ENCODE measurements at places on chromosomes 13 and 19.

DNA sequence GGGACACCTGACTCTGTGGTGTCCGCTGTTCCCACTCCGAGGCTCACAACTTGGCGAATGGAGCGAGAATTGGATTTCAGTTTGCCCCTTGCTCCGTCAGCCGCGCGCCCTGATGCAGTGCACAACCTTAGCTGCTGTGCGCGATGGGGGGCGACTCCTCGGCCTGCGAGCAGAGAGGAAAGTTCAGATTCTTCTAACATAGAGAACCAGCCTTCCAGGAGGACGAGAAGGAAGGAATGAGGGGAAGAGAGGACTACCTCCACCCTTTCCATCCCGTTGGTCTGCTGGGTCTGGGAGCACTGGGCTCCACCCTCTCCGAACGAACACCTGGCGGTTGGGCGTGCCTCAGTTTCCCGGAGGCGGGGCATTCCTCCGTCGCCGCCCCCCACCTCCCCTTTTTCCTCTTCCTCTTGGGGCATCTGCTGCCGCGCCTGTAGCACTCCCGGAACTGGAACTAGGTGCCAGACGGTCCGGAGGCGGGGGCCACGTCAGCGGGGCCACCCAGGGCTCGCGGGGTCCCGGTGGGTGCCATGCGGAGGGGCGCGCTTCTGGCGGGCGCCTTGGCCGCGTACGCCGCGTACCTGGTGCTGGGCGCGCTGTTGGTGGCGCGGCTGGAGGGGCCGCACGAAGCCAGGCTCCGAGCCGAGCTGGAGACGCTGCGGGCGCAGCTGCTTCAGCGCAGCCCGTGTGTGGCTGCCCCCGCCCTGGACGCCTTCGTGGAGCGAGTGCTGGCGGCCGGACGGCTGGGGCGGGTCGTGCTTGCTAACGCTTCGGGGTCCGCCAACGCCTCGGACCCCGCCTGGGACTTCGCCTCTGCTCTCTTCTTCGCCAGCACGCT lies at the start of gene KCNK6:
KCNK6 (plus strand) TSS at position 425 of the 838 bp plus-strand sequence; CDS start at position 531, 106 bp downstream.
- peak; percentile 32 for DNase-seq

- no peak for DNase-seq
Observed at GRCh38 chr19:282501-282900, 8.7 kb downstream of the PLPP2 start.

- no peak for DNase-seq
Observed at GRCh38 chr19:40174092-40174491, 17.1 kb upstream of the MAP3K10 start.

- no peak for DNase-seq
Observed at GRCh38 chr19:4415352-4415751, 12.9 kb downstream of the CHAF1A start.

DNA sequence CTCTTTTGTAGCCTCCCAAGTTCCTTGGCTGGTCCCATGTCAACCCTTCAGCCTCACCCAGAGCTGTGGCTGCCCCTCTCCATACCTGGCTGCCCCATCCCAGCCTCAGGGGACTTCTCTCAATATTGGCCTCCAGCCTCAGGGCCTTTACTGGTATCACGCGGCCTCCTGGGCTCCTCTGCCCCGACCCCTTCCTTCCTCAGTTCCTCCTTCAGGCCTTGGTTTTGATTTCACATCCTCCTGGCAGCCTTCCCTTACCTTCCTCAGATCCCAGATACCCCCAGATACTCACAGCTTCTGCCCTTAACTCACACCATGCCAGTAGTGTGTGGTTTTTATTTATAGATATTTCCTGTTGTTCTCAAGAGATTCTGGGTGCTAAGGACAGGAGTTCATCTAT lies 12.8 kb upstream of the SCN1B start:
- DNase-seq: no peak

DNA sequence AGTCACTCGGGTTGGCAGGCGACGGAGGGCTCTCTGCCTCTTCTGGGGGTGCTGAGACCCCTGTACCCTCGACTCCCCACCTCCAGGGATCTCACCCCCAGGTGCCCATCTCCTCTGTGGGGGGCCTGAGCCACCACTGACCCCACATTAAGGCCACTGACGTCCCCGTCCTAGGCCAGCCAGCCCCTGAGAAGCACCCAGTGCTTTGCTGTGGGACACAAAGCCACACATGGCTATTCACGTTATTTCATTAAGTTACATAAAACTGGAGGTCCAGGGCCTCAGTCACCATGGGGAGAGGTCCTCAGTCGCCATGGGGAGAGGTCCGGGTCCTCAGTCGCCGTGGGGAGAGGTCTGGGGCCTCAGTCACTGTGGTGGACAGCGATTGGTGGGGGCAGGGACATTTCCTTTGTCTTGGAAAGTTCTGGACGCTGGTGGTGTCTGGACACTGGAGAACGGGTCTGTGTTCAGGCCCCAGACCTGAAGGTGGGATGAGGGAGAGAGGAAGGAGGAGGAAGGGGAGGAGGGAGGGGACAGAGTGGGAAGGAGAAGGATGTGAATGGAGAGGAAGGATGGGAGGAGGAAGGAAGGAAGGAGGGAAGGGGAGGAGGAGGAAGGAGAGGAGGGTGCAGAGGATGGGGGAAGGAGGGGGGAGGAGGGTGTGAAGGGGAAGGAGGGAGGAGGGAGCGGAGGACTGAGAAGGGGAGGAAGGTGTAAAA lies 3.9 kb upstream of the EFNA2 start:
- DNase-seq: no peak

GRCh38 chr13:113086991-113087922 lies 18.3 kb upstream of the F7 start:
- no peak for DNase-seq

GRCh38 chr19:30149300-30149699 lies 207.3 kb downstream of the URI1 start:
- DNase-seq: no peak

- DNase-seq: no peak
Observed at GRCh38 chr13:112746044-112746443, 56.2 kb downstream of the ATP11A start.

- DNase-seq: no peak
Observed at GRCh38 chr19:57037556-57037955, 82.2 kb upstream of the USP29 start.

- DNase-seq: no peak
Observed at GRCh38 chr13:44431150-44431549, 57.5 kb downstream of the SERP2 start.

- DNase-seq: no peak
Observed at GRCh38 chr19:18109733-18110608, 12.4 kb downstream of the MAST3 start.

GRCh38 chr19:44808463-44809371 lies at the start of gene BCAM:
TSS of gene BCAM (plus strand) at chr19:44809103. CDS start at chr19:44809125, 22 bp downstream.
- DNase-seq: no peak

GRCh38 chr19:41849067-41849466 lies 4.2 kb downstream of the DMRTC2 start:
- DNase-seq: no peak

DNA sequence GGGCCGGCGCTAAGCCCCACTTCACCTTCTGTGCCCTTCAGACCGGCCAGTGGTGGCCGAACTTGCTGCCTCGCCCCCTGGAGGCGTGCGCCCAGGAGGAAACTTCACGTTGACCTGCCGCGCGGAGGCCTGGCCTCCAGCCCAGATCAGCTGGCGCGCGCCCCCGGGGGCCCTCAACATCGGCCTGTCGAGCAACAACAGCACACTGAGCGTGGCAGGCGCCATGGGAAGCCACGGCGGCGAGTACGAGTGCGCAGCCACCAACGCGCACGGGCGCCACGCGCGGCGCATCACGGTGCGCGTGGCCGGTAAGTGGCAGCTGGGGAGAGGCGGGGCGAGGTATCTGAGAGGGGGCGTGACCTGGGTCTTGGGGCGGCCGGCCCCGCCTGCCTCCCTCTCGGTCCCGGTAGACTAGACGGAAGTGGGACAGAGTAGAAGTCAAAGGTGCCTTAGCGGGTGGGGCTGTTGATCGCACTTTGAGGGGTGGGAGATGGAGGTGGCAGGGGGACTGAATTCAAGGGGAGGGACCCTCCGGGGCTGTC lies 5.6 kb downstream of the ICAM5 start:
- DNase-seq: peak; percentile 47

- no peak for DNase-seq
Observed at GRCh38 chr19:44909775-44910174, 4.2 kb downstream of the APOE start.

- DNase-seq: no peak
Observed at GRCh38 chr13:113926301-113926761, 47.5 kb downstream of the C13orf46 start.

DNA sequence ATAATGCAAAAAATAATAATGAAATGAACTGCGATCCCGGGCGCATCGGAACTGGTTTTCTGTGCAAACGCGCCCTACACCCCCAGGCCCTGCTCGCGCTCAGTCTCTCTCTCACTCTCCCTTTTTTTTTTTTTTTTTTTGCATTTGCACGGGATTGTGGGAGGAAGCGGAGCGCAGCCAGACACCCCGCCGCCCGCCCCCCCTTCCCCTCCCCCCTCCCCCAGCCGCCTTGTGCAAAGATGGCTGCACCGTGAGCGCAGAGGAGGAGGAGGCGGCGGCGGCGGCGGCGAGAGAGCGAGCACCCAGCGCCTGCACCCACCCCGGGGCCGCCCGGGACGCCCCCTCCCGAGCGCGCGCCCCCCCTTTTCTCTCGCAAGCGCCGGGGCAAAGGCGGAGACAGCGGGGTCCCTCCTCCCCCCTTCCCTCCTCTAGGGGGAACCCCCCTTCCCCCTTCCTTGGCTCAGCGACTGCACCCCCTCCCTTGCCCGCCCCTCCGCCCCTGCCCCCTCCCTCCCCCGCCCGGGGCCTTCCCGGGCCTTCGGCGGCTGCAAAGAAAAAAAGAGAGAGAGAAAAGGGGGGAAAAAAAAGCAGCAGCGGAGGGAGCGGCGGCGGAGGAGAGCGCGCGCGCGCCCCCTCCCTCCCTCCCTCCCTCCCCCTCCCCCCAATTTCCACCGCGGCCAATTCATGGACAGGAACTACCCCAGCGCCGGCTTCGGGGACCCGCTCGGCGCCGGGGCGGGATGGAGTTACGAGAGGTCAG lies at the start of gene PRR12:
PRR12 (plus strand) TSS at position 212 of the 760 bp plus-strand sequence; CDS start at position 685, 473 bp downstream.
- peak; percentile 49 for DNase-seq

- DNase-seq: no peak
Observed at GRCh38 chr13:49494645-49495044, 1.1 kb upstream of the PHF11 start.

- DNase-seq: no peak
Observed at GRCh38 chr13:56182598-56182997, 958.1 kb upstream of the PRR20A start.

DNA sequence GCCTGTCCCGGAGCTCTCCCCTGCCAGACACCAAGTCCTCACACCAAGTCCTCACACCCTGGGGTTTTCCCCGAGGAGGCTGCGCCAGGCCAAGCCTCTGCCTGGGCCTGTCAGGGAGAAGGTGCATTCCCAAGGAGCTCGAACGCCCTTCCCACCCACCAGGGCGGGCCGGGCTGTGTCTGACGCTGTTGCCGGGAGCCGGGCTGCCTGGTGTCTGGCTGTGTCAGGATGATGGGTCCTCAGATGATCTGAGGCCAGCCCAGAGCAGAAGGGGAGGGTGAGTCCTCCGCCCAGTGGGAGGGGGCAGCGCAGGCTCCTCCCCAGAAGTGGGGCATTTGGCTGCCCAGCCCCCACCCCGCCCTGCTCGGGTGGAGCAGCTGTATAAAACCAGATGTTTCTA lies 2.3 kb upstream of the HAS1 start:
- no peak for DNase-seq

- DNase-seq: no peak
Observed at GRCh38 chr19:5738423-5738822, 18.0 kb downstream of the CATSPERD start.

DNA sequence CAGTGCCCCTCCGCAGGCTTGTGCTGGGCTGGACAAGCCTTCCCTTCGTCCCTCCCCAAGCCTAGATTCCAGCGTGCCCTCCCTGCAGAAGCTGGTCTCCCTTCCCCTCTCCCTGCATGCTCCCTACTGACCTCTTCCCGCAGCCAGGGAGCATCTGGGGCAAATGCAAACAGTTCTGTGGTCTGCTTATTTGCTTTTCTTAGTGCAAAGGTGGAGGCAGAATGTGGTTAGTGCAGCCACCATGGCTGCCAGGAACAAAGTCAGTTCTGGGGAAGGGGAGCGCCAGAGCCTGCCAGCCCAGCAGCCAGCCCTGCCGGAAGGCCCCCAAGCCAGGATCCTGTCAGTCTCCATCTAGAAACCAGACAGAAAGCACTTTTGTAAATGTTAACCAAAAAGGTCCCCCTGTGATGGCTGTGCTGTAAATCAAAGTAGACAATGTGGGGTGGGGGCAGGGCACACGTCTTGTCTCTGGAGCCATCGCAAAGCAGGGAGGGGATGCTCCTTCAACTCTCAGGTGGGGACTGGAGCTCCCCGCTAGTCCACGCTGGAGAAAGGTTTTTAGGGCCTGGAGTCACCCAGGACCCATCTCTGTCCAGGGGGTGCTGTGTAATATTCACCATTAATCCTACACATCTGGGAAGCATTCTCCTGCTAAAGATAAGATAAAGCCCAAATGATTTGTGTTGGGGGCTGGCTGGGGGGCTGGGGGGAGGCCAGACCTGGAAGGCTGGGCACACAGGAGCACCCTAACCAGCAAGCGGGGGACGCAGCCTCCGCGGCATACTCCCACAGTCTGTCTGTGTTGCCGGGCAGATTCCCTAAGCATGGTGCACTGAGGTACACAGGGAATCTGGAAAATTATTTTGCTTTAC lies 30.9 kb downstream of the SERP2 start:
- no peak for DNase-seq

GRCh38 chr13:30725326-30726085 lies 9.8 kb upstream of the ALOX5AP start:
- DNase-seq: no peak

GRCh38 chr13:56351041-56351440 lies 789.7 kb upstream of the PRR20A start:
- no peak for DNase-seq

GRCh38 chr19:1698636-1699035 lies 46.2 kb upstream of the TCF3 start:
- DNase-seq: no peak

GRCh38 chr13:41257535-41257934 lies 5.8 kb downstream of the MTRF1 start:
- no peak for DNase-seq

GRCh38 chr13:21033212-21033840 lies 28.1 kb downstream of the LATS2 start:
- DNase-seq: no peak

DNA sequence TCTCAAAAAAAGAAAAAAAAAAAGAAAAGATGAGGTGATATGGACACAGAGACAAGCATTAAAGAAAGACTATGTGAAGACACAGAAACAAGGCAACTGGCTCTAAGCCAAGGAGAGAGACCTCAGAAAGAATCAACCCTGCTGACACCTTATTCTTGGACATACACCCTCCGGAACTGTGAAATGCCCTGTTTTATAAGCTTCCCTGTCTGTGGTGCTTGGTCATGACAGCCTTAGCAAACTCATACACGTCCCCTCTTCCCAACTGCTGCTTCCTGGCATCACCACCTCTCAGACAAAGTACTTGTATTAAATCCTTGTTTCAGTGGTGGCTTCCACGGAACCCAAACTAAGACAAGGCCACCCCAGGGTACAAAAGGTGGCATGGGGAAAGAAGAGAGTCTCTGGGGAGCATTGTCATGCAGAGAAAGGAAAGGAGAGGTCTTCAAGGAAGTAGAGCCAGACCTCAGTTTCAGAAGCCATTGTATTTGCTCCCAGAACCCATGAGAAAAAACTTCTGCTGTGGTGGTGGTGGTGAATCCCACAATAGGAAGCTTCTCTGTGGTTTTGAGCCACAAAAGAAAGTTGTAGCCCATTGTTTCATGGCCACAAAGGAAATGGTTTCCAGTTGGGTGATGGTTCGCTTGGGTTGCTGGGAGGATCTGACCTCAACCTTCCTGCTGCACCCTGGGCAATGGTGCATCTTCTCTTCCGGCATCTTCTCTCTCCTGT lies 16.3 kb upstream of the TSPAN16 start:
- no peak for DNase-seq

- no peak for DNase-seq
Observed at GRCh38 chr13:29498426-29499040, 97.0 kb downstream of the SLC7A1 start.
